ENCODE measurements at places on chromosomes 1 and 21.

DNA sequence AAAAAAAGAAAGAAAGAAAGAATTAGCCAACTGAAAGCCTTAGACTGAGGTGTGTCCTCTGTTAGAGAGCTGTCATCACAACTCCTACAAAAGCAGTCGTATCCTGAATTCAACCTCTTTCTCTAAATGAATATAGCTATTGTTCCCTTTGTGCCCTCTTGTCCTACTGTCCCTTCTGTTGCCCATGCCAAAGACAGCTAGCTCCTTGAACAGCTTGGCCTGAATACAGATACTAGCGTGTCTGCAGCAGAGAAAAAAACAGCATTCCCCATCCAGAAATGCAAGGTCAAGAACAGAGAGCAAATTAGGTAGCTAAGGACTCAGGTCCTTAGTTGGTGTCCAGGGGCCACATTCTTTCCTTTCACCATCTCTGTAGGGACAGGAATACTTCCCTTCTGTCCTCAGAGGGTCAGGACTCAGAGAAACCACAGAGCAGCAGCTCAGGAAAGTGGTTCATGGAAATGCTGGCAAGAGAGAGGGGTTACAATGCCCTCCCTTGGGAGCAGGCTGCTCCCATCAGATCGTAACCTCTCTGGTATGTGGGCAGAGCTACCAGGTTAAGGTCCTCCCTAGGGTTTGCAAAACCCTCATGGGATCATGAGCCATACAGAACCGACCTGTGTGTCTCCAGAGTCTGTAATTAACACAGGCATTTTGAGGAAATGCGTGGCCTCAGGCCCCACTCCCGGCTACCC lies 1.8 kb upstream of the ZBTB48 start:
- no peak for DNase-seq

DNA sequence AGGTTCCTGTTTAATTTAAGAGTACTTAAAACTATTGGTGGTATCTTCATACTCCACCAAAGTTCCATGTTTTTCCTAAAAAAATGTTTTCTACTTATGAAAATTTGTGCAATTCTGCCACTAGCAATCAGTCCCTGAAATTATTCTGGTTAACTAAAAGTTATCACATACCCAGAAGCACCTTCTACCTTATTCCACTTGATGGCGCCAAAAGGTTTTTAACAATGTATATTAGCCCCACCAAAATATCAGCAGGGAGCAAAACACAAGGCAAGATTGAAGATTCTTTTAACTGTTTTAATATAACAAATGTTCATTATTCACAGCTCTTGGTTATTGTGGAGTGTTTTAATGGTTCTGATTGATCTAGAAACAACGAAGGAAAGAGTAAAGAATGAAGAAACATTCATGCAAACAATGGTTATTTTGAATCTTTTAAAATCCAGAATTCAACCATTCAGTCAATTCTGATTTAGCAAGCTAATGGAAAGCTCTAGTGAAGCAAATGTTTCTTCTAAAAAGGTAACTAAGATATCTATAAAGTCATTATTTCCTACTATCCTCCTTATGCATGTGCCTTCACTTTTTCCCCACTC lies 67.2 kb downstream of the TTLL7 start:
- no peak for DNase-seq

GRCh38 chr21:29053011-29053553 lies 20.4 kb downstream of the CCT8 start:
- DNase-seq: no peak

GRCh38 chr1:236002572-236002971 lies 62.3 kb downstream of the NID1 start:
- no peak for DNase-seq

- no peak for DNase-seq
Observed at GRCh38 chr1:106944721-106945120, 111.8 kb upstream of the PRMT6 start.

DNA sequence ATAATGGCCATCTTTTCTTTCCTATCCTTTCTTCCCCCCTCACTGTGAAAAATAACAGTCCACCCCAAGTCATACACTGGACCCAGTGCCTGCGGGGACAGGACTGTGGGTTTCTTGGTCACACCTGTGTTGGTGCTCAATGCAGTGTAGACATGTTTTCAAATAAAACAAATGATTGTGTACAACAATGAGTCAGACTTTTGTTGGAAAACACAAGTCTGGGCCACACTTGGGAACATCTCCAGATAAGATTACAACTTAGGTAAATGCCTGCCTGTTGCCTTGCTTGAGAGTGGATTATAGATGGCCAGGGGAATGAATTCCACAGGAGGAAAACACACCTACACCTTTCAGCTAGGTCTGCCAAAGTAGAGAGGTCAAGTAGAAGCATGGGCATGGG lies 34.1 kb downstream of the PDPN start:
- no peak for DNase-seq

- DNase-seq: no peak
Observed at GRCh38 chr1:19400875-19401534, 84.3 kb downstream of the CAPZB start.

DNA sequence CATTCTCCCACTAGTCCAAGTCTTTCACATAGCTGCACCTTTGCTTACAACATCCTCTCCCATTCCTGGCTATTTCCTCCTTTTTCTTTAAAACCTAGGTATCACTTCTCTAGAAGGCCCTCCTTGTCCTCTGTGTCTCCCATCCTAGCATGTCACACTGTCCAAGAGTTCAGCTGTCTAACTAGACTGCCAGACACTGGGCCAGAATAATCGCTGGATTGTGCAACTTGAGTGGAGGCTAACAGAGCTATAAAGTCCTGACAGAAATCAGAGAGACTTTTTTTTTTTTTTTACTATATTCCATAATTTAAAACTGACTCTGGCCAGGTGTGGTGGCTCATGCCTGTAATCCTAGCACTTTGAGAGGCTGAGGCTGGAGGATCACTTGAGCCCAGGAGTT lies 4.2 kb upstream of the ANGPTL7 start:
- DNase-seq: no peak

- DNase-seq: no peak
Observed at GRCh38 chr1:154467434-154468102, 34.5 kb upstream of the TDRD10 start.

GRCh38 chr21:35399002-35399530 lies 350.0 kb upstream of the RUNX1 start:
- no peak for DNase-seq

DNA sequence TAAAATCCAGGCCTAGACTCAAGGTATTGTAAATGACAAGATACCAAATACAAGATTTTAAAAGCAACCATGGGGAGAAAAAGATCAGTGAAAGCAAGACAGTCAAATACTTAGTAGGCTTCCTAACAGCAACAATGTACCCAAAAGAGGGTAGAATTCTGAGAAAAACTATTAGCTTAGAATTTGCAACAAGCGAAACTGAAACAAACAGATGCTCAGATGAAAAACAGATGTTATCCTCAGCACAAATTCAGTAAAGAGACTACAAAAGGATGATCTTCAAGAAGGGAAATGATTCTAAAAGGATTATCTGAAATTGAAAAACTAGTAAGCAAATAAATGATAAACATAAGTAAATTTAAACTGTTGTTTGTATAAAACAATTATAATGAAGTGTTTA lies 40.0 kb downstream of the PDC start:
- DNase-seq: no peak

DNA sequence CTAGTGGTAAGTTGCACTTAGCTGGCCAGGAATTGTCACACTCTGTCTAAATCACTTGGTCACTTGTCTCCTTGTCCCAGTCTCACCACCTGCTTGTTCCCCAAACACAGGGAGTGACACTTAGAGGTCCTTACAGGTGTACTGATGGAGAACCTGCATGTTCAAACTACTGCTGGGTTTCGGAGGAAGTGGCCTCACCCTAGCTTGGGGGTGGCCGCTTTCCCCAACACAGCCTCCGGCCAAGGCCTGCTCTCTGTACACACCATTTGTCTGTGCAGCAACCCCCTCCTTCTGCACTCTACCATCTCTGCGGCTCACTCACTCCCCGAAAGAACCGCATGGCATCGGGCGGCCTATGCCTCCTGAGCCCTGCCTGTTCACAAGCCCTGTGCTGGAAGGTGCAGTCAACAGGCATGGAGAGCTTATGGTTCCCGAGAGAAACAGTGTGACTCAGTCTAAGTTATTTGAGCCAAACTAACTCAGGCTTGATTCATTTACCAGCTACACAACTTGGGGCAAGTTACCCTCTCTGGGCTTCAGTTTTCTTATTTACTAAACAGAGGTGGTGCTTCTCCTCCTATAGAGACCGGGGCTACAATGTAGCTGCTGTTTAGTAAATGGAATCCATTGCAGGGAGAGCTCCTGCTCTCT lies 10.5 kb upstream of the SPRR4 start:
- DNase-seq: no peak

DNA sequence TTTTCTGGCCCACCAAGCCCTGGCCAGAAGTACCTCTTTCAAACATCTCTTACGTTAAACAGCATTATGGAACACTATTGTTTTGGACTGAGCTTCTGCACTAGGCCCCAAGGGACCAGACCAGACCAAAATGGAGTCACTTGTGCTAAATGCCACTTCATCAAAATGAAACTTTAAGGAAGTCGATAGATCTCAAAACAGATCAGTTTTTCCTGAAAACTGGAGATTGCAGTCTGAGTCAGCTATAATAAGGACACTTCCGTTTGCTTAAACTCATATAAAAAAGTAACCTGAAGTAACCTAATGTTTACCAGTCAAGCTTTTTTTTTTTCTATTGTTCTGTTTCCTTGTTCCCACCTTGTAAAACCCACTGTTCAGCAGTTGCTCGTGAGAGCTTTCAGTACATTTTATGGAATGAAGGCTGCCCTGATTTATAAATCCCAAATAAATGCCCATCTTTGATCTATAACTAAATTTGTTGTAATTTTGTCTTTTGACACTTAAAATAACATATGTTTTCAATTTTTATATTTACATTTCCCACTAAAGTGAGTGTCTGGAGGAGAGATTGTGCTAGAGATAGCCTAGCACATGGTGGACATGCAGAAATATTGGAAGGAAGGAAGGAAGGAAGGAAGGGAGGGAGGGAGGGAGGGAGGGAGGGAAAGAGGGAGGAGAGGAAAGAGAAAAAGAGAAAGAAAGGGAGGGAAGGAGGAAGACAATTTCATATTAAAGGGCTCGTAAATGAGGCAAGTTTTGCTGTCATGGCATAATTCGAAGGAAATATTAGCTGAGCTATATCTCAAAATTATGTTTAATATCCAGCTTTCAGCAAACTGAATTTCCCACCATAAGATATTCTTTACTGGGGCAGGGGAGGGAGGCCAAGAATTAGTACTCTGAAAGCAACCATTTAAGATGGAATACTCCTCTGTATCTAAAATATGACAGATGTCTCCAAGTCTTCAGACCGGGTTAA lies 77.0 kb upstream of the CXADR start:
- DNase-seq: no peak

DNA sequence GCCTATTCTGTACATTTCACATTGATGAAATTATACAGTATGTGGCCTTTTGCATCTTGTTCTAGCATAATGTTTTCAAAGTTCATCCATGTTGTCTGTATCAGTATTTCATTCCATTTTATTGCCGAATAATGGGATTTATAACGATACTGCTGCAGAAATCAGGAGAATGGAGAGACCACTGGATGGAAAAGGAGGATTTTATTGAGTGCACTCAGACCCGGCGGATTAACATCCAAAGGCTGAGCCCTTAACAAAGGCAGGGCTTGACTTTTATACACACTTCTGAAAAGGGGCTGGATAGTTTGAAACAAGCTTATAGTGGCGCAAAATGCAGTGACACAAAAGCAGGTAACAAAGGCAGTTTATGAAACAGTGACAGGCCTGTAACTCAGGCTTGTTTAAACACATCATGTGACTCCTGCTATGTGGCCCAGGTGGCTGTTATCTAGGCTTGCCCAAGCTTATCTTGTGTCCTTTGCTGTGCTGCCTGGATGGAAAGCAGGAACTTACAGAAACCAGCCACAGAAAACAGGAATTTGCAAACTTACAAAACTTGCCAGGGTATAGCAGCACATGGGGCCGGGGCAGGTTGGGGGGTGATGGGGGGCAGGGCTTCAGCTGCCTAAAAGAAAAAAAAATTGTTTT lies 32.8 kb upstream of the KCNJ15 start:
- no peak for DNase-seq

- no peak for DNase-seq
Observed at GRCh38 chr21:41011098-41011731, 156.7 kb upstream of the BACE2 start.

DNA sequence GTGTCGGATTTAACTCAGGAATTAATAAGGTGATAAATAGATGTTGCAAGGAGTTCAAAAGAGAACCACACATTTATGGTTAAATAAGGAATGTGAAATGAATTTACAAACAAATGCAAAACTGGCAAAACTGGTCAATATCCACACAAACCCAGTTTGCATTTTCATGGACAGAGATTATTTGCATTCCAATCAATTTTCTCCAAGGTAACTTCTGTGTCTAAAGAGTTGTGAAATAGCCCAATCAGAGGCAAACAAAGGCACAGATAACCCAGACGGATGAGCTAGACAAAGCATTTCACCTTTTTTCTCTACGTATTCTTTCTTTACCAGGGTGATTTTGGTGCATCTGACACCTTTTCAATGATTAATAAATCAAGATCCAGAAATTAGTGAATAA lies 63.9 kb downstream of the MAP3K7CL start:
- DNase-seq: no peak

DNA sequence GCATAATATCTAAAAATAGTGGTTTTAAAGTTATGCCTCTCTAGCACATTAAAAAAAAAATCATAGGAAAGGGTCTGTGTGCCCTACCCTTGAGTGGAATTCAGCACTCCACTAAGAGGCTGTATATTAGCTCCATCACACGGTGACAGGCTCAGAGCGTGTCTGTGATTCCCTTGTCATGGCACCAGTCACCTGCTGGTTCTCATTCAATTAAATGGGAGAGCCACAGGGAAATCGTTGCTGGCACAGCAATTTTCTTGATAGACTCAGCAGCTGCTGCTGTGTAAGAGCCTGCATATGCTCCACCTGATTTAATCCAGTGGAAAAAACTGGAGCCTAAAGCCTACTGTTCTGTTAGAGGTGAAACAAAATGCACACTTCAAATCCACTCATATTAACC lies 9.5 kb downstream of the ATP6V1G3 start:
- no peak for DNase-seq

DNA sequence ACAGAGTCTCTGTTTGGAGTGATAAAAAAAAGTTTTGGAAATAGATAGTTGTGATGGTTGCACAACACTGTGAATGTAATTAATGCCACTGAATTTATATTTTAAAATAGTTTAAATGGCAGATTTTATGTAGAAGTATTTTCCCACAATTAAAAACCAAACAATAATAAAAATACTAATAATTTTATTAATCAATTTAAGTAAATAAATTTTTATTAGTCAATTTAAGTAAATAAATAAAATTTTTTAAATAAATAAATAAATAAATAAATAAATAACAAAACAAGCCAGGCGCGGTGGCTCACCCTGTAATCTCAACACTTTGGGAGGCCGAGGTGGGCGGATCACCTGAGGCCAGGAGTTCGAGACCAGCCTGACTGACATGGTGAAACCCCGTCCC lies 4.9 kb upstream of the KDF1 start:
- DNase-seq: no peak

- no peak for DNase-seq
Observed at GRCh38 chr1:228691926-228692325, 43.4 kb upstream of the RHOU start.

DNA sequence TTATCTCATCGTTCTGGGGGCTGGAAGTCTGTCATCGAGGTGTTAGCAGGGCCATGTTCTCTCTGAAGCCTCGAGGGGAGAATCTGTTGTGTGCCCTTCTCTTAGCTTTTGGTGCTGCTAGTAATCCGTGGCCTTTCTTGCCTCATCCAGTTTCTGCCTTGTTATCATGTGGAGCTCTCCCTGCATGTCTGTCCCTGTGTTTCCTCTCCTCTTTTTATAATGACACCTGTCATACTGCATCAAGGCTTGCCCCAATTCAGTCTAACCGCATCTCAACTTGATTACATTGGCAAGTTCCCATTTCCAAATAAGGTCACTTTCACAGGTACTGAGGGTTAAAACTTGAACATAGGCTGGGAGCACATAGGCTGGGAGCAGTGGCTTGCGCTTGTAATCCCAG lies 82.6 kb upstream of the CNIH3 start:
- DNase-seq: no peak
